Skin of body (tissue), 3 donors: ENCODE measurements at places on chromosomes 4 and X. TPM values are rescaled to one million over a fixed set of nuclear protein-coding genes. Genes with fewer than 3 reads are reported as not detected.

The ARHGEF38 gene
- total RNA-seq = 0.10 TPM

The THOC2 gene
- 118 TPM for total RNA-seq

The OTUD6A gene
- not detected for total RNA-seq

The PCDH11X gene
- 4.1 TPM for total RNA-seq

The KDR gene
- 32.4 TPM for total RNA-seq

The SLC16A2 gene
- total RNA-seq = 7.2 TPM
